LHCN-M2 (cell line): ENCODE measurements at places on chromosomes 7 and 10.
A peak's percentile ranks its signal among the peaks of the same experiment; 100 is the strongest.

GRCh38 chr7:127581716-127582115 lies 3.7 kb downstream of the GCC1 start:
- peak; percentile 22 for DNase-seq

- DNase-seq: peak; percentile 97
Measured at GRCh38 chr7:75937958-75938786, 23.2 kb downstream of the POR start.

DNA sequence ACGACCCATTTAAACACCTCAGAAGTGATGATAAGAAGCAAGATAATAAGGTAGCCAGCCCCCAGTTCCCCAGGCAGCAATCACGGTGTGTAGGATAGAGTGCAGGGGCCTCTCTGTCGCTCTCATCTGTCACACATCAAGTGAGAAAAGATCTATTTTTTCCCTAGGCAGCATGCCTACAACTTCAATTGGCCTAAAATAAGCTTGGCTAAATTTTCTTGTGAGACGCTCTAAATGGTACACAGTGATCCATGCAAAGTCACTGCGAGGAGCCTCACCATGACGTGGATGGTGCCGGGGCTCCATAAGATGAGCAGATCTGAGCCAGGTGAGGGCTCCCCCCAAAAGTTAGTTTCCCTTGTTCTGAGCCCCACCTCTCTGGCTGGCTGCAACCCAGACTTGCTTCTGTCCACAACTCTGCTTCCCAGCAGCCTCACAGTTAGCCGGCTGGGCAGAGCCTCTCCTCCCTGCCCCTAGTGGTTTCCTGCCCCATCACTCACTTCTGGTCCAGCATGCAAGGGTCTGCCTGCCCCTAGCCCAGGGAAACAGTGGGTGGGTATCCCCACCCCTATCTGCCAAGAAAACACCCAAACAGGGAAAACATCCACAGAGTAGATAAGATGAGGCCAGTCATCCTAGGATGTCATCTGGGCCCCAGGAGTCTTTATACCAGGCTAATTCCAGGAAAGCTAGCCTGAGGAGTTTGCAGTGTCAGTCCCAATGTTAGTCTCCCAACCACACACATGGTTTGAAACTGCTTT lies 342.1 kb downstream of the GRID1 start:
- no peak for DNase-seq

DNA sequence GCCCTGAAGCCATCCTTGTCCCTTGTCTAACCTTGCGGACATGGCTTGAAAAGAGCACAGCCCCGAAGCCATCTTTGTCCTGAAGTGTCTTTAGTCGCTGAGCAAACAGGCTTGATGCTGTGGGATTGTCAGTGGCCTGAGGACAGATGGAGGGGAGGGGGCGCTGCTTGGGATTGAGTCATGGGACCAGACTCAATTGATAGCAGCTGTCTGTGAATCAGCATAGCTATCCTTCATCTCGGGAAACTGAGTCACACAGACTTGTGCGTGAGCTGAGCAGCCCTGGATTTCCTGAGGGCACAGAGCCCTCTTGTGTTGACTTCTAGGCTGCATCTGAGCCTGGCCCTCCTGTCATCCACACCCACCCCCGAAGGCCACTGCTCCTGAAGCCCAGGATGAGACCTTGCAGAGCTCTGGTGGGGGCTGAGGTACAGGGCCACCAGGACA lies 14.4 kb downstream of the MYO1G start:
- DNase-seq: no peak

- DNase-seq: peak; percentile 84
Measured at GRCh38 chr7:29865526-29865925, 59.2 kb downstream of the WIPF3 start.

- DNase-seq: peak; percentile 82
Measured at GRCh38 chr7:130632111-130632510, 36.4 kb downstream of the COPG2 start.

- peak; percentile 17 for DNase-seq
Measured at GRCh38 chr10:100229819-100230422, 525 bp upstream of the CHUK start.

- DNase-seq: no peak
Measured at GRCh38 chr10:84237199-84238051, 3.9 kb downstream of the LRIT1 start.

DNA sequence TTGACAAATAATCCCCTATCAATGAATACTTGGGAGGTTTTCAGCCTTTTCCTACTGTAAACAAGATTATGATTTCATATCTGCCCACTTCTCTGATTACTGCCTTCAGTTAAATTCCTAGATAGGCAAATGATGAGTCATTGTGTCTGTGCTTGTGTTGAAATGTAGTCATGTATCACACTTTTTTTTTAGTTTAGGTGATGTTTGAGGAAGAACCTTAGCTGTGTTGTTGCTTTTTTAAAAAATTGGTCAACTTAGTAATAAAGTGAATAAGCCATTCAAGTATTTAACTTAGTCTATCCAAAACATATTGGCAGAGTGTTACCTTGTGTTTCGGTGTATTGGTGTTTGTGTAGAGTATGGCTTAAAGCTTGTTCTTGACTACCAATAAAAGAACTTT lies 60.0 kb downstream of the WAC start:
- peak; percentile 71 for DNase-seq

GRCh38 chr10:43221419-43222209 lies 45.3 kb downstream of the RASGEF1A start:
- DNase-seq: no peak

DNA sequence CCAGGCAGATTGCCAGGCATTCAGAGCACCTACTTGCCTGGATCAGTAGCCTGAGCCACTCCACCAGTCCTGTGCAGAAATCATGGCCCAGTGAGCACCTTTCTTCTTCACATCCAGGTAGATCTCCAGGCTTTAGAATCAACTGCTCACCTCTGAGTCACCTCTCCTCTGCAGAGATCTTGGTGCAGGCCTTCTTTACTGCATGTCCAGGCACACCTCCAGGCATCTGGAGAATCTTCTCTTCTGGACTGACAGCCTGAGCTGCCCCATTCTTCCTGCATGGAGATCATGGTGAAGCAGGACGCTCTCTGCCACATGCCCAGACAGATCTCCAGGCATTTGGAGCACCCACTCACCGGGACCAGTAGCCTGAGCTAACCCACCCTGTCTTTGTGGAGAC lies 894.5 kb upstream of the MBL2 start:
- DNase-seq: no peak

DNA sequence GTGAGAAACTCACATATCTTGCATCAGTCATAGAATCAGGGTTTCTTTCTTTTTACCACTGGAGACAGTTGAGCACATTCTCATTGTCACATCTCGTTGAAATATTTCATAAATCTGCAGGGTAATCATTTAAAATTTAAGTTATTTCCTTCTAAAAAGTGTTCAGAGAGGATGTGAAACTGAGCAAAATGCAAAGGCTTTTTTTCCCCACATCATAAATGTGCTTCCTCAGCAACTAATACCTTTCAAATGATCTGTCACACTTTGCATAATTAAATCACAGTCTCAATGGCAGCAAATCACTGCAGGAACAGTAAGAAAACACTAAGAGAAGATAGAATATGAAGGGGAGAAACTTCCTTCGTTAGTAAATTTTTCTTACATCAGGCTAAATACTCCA lies 187.5 kb downstream of the EVX1 start:
- no peak for DNase-seq

DNA sequence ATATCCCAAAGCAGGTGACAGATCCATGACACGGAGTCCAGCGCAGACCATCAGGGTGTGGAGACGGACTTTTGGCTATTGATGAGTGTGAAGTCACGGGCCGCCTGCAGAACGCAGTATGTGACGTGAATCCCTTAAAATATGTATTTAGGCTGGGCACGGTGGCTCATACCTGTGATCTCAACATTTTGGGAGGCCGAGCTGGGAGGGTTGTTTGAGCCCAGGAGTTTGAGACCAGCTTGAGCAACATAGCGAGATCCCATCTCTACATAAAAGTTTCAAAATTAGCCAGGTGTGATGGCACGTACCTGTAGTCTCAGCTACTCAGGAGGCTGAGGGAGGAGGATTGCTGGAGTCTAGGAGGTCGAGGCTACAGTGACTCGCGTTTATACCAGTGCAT lies 1.9 kb upstream of the AMZ1 start:
- DNase-seq: no peak

DNA sequence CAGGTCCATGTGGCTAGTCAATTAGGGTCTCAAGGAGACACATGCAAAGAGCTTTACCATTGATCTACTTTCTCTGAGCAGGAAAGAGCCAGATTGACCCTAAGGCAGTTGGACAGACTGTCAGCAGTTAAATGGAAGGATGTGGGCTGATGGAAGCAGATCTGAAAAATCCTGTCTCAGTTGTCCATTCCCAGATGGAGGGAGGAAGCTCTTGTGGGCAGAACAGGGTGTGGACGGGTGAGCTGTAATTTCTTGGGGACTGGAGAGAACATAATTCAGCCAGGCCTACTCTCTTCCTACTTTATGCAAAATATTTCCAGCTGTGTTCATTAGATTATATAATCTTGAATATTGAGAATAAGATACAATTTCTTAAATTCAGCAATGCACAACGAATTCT lies 163.6 kb downstream of the GNAT3 start:
- DNase-seq: peak; percentile 55

DNA sequence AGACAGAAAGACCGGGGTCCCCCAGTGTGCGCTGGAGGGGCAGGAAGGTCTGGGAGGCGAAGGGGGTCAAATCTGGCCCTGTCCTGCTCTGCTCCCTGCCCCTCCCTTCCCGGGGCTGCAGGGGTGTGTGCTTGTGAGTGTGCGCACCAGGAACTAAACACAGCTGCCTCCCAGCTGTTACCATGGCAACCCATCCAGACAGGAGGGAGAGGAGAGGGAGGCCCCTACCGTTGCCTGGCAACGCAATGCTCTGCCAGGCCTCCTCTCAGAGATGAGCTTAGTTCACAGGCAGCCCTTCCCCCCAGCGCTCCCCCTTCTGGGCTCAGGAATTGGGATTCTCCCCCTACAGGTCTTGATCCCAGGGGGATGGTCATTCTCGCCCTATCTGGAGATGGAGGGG lies 6.1 kb downstream of the NYAP1 start:
- peak; percentile 99 for DNase-seq

DNA sequence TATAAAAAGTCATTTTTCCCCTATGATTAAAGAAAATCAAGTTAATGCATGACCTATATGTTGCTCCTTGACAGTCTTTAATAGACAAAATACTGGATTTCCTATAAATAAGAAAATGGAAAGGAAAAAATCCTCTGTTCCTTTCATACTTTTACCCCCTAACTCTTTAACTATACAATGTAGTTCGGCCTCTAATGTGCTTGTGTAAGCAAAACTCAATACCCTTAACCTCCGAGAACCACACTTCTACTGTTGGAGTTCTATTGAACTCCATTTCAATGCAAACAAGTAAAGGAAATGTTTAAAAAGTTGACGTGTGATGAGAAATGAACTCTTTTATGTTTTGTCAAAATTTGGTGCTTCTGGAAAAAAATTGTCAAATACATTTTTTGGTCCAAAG lies 36.0 kb downstream of the HDAC9 start:
- no peak for DNase-seq

DNA sequence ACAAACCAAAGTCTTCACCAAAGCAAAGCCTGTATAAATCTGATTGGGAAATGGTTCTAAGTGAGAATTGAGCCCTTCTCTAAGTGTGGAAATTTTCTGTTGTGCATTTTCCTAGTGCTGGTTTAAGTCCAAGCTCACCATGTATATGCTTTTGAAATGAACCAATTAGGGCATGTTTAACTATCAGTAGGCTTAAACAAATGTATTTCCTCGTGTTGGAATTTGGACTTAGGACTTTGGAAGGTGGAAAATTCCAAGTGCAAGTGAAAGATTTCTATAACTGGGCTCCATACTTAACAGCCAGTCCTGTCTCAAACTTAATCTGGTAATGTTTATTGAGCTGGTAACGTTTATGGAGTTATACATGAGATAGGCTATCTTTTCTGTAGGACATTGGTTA lies 28.5 kb downstream of the CCNY start:
- DNase-seq: no peak

DNA sequence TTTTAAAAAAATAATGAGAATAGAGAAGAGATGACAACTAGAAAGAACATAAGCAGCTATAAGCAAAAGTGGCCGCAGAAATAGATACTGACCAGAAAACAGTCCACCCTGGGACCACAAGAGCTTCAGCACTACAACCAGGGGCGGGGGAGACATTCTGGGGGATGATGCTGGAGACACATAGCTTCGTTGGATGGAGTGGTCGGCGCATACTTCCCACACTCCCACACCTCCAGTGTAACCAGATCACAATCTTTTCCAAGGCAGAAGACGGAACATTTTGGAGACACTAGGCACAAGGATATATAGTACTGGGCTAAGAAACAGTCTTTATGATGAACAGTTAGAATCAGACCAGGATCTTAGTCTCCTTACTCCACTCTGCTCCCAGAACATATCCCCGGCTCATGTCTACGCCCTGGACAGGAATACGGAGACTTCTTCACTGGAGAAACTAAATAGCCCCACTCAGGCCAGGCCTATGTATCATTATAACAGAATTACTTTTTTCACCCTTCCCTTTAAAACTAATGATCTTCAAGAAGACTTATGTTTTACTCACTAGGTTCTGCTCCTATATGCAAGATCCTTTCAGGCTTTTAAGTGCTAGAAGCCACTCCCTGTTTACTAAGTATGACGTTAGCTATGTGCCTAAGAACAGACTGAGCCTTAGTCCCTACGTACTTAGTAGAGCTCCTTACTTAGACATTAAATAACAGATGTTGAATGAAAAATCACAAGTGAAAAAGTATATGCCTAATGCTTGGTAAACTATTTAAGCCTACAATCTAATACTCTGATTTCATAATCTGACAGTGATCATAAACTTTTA lies 169.6 kb downstream of the SRPK2 start:
- DNase-seq: peak; percentile 63

DNA sequence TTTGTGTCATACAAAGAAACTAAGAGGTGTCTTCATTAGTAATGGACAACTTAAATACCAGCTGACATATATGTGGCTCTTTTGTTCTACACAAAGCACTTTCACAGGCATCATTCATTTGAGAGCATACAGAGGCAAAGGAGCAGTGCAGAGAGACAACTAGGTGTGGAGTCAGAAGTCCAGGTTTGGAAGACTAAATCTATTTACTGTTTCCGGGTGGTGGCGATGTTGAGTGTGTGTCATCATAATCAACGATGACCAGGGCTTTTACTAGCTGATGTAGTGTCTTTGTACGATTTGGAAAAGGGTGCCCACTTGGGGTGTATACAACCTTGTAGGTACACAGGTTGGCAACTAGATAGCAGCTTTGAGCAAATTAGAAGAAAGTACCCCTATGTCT lies 195.5 kb upstream of the CCDC6 start:
- no peak for DNase-seq
